ENCODE measurements at places on chromosomes 1 and 21. TPM values are rescaled to one million over a fixed set of nuclear protein-coding genes. Genes with fewer than 3 reads are reported as not detected.

Gene F13B
- total RNA-seq: not detected

Gene CDKN2C
- 6.9 TPM for total RNA-seq

Gene NFASC
- 12.2 TPM for total RNA-seq

Gene ITLN2
- 0.16 TPM for total RNA-seq

Gene FOXJ3
- total RNA-seq: 20.6 TPM

Gene SPRR2F
- 198 TPM for total RNA-seq

Gene TEX38
- not detected for total RNA-seq

Gene SELL
- total RNA-seq: 1.0 TPM

Gene PTAFR
- 7.6 TPM for total RNA-seq

Gene PLA2G2F
- total RNA-seq: 0.04 TPM

Gene EIF2D
- total RNA-seq: 41.8 TPM

Gene LRRC38
- not detected for total RNA-seq

Gene RAB7B
- 18.9 TPM for total RNA-seq

Gene NR5A2
- total RNA-seq: 0.60 TPM

Gene SGIP1
- total RNA-seq: 1.4 TPM

Gene LCE3D
- 7.7 TPM for total RNA-seq

Gene ELOVL1
- 172 TPM for total RNA-seq

Gene RGS16
- total RNA-seq: 1.3 TPM

Gene KCNE2
- not detected for total RNA-seq

Gene NBPF26
- 22.2 TPM for total RNA-seq

Gene CFHR5
- not detected for total RNA-seq

Gene CHRM3
- total RNA-seq: 0.68 TPM

Gene DCST1
- total RNA-seq: 0.32 TPM

Gene CELA3A
- not detected for total RNA-seq

Gene KIF14
- total RNA-seq: 3.1 TPM

Gene ARHGAP29
- 2.4 TPM for total RNA-seq

Gene FCER1G
- total RNA-seq: 0.76 TPM

Gene SLC1A7
- total RNA-seq: not detected

Gene CLDN17
- 1.8 TPM for total RNA-seq

Gene S100A3
- 9.6 TPM for total RNA-seq

Gene SPRR2B
- total RNA-seq: 27.1 TPM

Gene C1orf94
- not detected for total RNA-seq
